ENCODE measurements at places on chromosomes 7 and 10.

DNA sequence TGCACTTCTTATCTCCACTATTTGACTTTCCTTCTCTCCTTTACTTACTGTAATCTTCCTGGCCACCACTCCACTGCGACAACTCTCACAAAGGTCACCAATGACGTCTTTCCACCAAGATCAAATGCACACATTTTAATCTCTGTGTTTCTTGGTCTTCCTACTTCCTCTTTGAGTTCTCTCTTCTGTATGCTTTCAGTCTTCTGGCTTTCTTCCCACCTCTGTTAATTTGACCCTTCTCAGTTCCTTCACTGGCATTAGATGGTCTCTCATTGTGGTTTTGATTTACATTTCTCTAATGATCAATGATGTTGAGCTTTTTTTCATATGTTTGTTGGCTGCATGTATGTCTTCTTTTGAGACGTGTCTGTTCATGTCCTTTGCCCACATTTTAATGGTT lies 31.9 kb downstream of the FAM107B start:
- DNase-seq, result no peak

GRCh38 chr7:139937715-139938114 lies 108.7 kb downstream of the TBXAS1 start:
- no peak for DNase-seq

GRCh38 chr7:96045181-96045580 lies 272.8 kb downstream of the DYNC1I1 start:
- no peak for DNase-seq

DNA sequence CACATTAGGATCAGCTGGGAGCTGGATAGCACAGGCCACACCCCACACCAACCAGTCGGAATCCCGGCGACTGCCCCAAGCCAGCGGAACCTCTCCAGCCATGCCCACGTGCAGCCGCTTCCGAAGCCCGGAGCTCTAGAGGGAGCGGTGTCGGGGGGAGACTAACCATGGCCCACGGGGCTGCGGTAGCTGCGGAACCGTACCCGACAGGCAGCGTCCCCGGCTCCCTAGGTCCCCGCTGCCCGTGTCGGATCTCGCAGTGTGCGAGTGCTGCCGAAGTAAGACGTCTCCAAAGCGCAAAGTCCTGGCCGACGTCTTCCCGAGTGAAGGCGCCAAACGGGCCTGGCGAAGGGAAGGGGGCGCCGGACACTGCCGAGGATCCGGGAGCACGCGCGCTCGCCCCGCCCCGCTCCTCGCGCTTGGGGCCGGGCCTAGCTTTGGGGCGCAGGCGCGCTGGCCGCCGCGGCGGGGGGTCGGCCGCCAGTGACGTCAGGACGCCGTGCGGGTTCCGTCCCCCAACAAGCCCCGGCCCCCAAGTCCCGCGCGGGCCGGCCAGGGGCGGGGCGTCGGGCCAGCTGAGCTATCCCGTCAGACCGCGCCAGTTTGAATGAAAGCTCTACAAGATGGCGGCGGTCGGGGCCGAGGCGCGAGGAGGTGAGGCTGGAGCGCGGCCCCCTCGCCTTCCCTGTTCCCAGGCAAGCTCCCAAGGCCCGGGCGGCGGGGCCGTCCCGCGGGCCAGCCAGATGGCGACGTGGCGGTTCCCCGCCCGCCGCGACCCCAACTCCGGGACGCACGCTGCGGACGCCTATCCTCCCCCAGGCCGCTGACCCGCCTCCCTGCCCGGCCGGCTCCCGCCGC lies at the start of gene SUV39H2:
TSS of gene SUV39H2 (plus strand) at position 601 of the 858 bp plus-strand sequence. CDS start at position 624, 23 bp downstream.
- DNase-seq, result peak; percentile 99

DNA sequence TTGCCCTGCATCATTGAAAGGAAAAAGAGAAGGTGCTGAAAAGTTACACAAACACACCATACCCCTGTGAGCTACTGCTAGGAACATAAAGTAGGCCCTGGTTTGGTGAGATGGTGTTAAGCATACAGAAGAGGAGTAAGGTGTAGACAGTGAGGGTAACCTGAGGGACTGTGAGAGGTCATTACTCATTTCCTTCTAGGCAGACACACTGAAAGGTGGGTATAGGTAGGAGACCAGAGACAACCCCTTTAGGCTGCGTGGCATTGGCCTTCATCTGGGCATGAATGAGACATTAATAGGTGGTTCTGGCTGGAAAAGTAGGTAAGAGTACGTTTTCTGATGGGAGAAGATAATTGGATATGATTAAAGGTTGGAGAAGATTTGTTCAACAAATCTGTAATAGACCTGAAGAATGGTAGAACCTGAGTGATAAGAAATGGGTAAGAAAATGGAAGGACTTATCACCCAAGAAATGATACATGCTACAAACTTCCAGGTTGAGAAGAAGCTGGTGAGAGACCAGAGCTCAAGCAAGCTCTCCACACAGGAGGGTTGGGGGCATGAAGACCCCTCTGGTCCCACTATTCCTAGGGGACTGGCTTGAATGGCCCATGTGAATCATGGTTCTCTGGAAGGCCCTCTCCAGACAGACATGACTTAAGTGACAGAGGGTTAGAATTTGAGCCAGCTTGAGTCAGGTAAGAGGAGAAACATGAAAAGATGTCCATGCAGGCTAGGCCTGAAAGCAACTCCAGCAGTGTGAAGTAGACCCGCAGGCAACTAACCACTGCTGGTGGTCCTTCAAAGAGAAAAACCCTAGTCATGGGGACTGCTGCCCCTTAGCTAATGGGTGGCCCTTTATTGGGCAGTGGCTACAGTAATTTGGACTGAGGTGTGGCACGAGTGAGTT lies 3.8 kb downstream of the COMTD1 start:
- no peak for DNase-seq

GRCh38 chr7:111758332-111758731 lies 196.0 kb upstream of the IMMP2L start:
- no peak for DNase-seq

GRCh38 chr10:122515022-122515424 lies 45.5 kb upstream of the DMBT1 start:
- no peak for DNase-seq

- no peak for DNase-seq
These were observed 1260.2 kb upstream of the SORCS1 start for GRCh38 chr10:108424656-108425055.
